Effector memory CD8-positive, alpha-beta T cell (primary cell): ENCODE measurements at places on chromosomes 3 and 15.

DNA sequence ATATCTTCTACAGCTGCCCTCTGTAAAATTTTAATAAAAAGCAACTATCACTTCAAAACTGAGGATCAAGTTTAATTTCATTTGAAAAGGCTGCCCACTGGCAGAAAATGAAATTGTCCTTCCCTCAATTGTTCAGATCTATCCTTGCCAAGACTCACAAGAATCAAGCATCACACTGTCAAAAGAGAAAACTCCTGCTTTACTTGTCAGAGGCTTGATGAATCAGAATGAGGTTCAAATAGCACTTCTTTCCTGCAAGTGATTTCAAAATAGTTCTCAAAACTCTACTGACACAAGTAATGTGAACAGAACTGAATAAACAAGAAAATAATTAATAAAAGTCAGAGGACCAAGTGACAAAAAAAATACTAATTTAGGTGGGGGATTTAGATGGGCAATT is 70.6 kb downstream of the GOLIM4 start:
- no peak for DNase-seq

- no peak for DNase-seq
Measured at GRCh38 chr3:152718810-152719209, 116.1 kb upstream of the P2RY1 start.

- no peak for DNase-seq
Measured at GRCh38 chr3:177441813-177442646, 244.7 kb upstream of the TBL1XR1 start.

DNA sequence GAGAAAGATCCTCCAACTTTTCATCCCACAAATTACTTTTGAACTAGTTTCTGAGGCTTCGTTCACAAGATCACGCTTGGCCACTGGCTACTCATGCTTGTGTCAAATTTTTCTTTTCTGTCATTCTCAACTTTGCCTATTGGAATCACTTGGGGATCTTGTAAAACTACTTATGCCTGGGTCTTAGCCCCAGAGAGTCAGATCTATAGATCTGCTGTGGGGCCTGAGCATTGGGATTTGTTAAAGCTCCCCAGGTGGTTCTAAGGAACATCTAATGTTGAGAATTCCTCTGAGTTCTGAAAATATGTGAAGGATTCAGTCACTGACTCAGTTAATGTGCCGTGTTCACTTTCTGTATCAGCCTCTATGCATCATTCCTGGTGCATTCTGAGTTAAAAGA is 71.7 kb upstream of the VGLL3 start:
- no peak for DNase-seq

GRCh38 chr3:52917044-52917443 is 19.7 kb upstream of the STIMATE start:
- no peak for DNase-seq

- DNase-seq, result peak; percentile 1
Measured at GRCh38 chr3:38805765-38806386, 10.1 kb downstream of the SCN10A start.

DNA sequence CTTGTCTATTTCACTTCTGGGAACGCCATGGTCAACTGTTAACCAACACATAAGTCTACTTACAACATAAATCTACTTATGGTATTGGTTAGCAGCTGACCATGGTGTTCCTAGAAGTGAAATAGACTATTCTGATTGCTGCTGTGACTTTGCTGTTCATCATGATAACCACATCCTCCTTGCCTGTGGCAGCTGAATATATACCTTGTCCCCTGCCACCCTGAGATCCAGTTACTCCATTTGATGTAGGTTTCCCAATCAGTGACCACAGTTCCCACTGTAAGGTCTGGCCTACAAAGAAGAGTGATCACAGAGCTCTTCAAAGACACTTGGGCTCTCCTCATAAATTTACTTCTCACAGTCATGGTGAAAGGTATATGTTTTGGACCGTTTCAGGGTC is 66.8 kb upstream of the ALDH1A3 start:
- DNase-seq, result no peak

DNA sequence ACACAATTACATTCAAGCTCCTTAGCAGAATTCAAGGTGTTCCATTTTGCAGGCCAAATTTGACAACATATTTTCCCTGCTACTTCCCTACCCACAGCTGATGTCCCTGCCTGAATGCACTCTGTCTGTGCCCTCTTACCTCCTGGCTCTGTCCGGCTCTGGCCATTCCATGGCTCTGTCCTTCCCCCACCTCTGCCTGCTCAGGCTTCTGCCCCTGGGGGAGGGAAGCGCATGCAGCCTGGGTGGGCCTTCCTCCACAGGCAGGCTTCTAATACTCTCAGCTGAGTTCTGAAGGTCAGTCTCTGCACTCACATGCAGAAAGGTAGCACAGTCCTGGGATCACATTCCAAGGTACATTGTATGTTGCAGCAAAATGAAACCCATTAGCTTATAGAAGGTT is 113.6 kb upstream of the CACNA2D3 start:
- no peak for DNase-seq

- DNase-seq, result no peak
Measured at GRCh38 chr15:70188286-70188685, 90.6 kb upstream of the TLE3 start.

DNA sequence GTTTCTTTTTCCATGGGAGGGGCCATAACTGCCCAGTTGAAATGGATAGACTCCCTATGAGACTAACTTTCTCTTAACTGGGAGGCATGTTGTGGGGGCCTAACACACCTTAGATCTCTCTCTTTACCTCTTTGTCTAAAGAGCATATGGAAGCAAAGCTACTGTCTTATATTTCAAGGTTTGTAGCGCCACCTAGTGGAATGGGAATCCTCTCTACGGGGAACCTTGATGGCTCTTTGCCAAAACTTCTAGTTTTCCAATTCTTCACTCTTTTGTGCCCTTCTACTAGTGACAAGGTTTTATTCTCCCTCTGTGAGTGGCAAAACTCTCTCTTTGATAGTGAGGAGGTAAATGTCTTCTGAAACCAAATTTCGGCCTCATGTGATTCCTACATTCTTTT is 1030.4 kb upstream of the CADM2 start:
- no peak for DNase-seq

DNA sequence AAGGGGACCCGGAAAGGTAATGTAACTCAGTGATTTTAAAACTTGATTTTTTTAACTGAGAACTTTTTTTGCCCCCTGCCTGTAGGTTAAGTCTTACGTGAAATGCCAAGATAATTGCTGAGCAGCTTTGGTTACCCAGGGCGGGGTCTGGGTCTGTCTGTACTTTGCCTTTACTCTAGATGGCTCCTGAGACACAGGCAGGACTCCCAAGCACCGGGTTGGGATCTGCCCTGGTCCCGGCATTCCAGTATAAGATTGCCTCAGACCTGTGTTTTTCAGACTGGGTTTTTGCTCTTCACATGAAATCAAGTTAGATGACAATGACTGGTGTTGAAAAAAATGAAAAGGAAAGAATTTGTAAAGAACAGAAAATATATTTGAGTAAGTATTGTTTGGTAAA is 40.3 kb downstream of the WDR76 start:
- no peak for DNase-seq

DNA sequence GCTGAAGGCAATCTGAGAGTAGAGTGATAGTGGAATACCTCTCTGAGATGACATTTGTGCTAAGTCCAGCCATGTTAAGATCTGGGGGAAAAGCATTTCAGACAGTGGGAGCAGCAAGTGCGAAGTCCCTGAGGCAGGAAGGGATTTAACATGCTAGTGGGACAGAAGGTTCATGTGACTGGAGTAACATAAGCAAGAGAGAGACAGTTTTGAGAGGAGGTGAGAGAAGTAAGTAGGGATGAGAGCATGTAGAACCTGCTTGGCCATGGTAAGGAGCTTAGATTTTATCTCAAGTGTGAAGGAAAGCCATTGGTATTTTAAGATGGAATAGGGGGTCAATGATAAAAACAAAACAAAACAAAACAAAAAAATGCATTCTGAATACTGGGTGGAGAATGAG is 358.6 kb upstream of the KCNH8 start:
- DNase-seq, result no peak

- DNase-seq, result no peak
Measured at GRCh38 chr3:15496341-15496664, 25.2 kb downstream of the COLQ start.

DNA sequence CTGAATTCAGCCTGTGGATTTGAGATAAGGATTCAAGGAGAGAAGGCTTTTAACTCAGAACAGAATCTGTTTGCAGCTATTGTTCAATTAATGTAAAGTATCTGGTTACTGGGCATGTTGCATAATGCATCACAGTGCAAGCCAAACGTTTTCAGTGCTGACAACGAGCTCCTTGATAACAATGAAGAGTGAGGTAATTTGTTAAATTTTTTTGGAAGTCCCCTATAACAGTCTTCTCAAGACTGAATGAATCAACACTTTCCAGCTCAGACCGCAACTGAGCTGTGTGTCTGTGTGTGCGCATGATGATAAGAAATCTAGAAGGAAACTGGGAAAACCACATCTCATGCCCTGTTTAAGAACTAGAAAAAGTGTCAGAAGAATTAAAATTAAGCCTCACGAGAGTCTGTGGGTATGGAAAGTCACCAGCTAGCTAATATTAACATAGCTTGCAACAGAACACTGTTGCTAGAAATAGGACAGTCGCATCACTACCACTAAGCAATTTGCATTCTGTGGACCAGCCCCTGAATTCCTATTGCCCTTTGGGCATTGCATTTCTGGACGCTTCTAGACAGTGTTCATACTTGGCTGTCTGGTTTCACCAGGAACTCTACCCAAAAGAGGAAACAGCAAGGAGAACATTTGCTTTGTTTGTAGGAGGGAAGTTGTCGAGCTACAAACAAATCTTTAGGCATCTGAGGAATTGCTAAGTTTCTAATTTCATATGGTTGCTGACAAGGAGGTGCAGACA is 43.7 kb upstream of the ATP2C1 start:
- no peak for DNase-seq

GRCh38 chr3:115704661-115705338 is 81.5 kb downstream of the GAP43 start:
- no peak for DNase-seq

GRCh38 chr15:100338971-100339444 is 2.8 kb downstream of the ADAMTS17 start:
- peak; percentile 53 for DNase-seq

DNA sequence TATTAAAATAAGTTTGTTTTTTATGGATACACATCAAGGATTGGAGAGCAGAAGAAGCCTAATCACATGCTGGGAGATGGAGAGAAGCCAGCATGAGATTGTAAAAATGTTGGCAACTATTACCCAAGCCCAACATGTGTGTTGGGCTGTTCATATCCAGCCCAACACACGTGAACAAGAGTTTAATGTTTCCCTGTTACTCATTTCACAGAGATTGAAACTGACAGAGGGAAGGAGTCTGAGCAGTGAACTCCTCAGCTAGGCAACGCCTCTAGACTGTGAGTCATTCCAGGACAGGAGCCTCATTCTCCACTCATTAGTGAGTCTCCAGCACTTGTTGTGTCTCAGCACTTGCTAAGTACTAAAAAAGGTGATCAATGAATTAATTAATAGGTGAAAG is 43.2 kb upstream of the CMSS1 start:
- DNase-seq, result no peak

GRCh38 chr3:111047812-111048435 is 23.7 kb upstream of the NECTIN3 start:
- DNase-seq, result no peak

- DNase-seq, result no peak
Measured at GRCh38 chr15:85598219-85598618, 196.5 kb downstream of the KLHL25 start.

- DNase-seq, result peak; percentile 11
Measured at GRCh38 chr3:183122257-183122932, 23.1 kb upstream of the MCCC1 start.

GRCh38 chr3:194936659-194937058 is 251.0 kb downstream of the FAM43A start:
- no peak for DNase-seq
